Vagina (tissue), 2 donors: ENCODE measurements at places on chromosomes 11 and 22. TPM values are rescaled to one million over a fixed set of nuclear protein-coding genes. Genes with fewer than 3 reads are reported as not detected.

DNA sequence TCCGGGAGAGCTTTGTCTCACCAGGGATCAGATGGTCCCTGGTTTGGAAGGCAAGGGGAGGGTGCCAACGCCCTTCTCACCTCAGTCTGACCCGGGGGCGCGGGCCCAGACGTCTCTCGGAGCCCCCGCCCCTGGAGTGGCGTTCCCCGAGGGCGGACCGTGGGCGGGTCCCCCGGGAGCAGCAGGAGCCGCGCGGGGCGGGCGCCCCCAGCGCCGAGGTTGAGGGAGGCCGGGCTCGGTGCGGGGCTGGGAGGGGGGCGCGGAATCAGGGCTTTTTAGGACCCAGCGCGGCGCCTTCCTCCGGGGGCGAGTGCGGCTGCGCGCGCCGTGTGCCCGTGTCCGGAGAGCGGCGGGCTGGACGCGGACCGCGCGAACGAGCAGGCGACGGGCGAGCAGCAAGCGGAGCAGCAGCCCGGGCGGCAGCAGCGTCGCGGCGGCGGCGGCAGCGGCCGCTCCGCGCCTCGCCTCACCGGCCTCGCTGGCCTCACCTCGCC lies at the start of gene KCNC1:
KCNC1 (plus strand) TSS at position 364 of the 494 bp plus-strand sequence. CDS start 1,222 bp downstream, outside the sequence.
- no peak for DNase-seq

XKR3 gene
- not detected for total RNA-seq

GRCh38 chr11:10438458-10438857 lies 16.6 kb upstream of the AMPD3 start:
- no peak for DNase-seq

DNA sequence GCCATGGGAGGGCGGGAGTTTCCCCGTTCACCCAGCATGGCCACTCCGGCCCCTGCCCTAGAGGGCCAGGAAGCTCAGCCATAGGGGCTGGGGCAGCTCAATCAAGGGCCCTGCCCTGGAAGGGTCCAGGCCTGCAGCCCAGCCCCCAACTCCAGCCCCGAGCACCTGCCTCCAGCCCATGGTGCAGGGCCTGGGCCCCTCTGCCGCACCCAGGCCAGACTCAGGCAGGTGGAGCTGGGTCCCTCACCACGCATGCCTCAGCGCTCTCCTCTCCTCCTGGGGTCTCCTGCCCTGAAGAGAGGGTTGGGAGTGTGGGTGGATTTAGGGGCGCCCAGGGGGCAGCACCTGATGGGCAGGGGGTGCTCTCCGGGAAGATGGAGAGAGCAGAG lies 13.1 kb downstream of the MLC1 start:
- DNase-seq = no peak

PLAAT2 gene
- not detected for total RNA-seq

DNA sequence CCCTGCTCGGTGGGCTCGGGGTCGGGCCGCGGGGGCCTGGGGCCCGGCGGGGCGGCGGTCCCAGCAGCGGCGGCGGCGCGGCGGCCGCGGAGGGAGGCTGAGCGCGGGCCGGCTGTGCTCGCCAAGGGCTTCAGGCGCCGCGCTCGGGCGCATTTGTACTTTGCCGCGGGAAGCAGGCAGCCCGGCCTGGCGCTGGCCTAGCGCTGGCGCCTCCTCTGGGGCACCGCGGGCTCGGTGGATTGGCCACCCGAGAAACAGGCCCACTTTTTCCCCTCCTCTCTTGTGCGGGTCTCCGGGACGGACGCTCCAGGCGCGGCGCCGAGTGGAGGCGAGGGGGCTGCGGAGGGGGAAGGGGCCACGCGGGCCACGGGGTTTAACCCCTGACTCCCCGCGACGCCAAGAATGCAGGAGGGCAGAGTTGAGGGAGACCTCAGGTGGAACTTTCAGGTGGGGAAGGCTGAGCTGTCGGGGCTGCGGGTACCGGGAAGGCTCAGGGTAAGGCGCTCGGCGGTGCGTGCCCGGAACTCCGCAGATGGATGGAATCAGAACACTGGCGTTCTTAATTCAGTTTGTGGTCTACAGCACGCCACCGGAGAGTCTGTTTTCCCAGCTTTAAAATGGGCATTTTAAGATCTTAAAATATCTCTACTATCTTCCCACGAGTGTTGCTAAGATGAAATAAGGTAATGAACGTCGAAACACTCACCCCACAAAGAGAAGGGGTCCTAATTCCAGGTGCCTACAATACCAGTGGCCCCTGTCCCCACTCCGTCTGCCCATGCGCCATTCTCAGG lies at the start of gene CHRDL2:
CHRDL2 (minus strand) TSS at position 126 of the 794 bp plus-strand sequence. CDS start 538 bp downstream, outside the sequence.
- DNase-seq = no peak

AHNAK gene
- total RNA-seq = 828 TPM
